ENCODE measurements at places on chromosomes 3 and 15.

GRCh38 chr3:184498986-184499606 lies 62.5 kb upstream of the EPHB3 start:
- no peak for DNase-seq

DNA sequence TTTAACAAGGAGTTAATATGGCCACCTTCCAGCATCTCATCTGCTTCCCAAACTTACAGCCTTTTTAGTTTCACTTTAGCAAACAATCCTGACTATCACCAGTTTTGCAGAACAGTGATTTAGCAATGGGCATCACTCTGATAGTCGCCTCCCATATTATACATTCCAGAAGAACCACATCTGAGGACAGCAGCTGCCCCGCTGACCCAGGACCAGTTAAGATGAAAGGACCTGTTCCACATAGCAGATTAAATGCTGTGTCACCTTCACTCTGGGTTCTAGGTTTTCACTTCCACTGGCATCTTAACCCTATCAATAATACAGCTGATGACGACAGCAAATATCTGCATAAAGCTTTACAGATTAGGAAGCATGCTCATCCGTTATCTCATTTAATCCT lies 99.8 kb downstream of the TRIM69 start:
- no peak for DNase-seq

DNA sequence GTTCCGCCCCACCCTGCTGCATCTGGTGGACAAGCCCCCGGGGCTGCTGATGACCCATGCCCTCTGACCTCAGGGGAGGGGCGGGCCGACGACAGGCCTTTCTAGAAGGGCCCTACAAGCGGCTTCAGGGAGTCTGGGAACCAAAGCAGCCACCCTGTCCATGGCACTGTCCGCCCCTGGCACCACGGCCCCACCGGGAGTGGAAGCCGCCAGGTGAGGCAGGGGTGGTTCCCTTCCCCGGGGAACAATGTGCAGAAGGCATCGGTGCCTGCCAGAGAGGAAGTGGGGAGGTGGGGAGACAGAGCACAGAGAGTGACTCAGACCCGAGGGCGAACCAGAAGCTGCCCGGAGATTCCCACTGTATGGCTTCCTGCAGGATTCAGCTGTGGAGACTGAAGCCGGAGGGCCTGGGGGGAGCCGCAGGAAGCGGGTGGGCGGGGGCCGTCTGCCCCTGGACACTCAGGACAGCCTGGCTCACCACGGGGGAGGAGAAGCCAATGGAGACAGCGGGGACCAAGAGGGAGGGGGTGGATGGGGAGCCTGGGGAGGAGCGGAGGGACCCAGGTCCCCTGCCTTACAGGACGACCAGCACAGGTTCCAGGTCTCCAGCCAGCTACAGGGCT lies 134.0 kb downstream of the TPRA1 start:
- peak; percentile 25 for DNase-seq

DNA sequence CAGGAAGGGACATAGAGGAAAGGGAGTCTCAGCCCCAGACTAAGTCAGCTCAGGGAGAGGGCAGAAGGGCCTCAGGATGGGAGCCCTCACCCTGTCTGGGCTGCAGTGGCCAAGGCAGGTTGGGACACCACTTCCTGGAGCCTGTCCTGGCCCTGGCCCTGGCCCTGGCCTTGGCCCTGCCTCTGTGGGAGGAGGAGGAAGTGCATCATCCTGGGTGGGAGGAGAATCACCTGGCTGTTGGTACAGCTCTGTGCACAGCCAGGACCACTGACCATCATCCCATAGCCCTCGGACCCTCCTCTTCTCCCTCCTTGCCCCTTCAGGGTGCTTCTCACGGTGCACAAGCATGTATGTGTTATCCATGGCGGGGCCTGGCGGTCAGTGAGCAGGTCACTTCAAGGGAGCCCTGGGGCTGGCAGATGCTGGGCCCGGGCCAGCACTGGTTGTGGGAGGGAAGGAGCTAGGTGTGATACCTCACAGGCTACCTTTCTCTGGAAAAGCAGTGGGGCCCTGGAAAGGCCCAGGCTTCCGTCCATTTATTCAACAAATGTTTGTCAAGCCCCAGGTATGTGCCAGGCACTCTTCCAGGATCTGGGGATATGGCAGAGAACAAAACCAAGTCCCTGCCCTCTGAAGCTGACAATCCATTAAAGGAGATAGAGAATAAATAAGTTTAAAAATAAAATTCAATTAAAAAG lies 8.2 kb upstream of the APEH start:
- DNase-seq, result no peak

DNA sequence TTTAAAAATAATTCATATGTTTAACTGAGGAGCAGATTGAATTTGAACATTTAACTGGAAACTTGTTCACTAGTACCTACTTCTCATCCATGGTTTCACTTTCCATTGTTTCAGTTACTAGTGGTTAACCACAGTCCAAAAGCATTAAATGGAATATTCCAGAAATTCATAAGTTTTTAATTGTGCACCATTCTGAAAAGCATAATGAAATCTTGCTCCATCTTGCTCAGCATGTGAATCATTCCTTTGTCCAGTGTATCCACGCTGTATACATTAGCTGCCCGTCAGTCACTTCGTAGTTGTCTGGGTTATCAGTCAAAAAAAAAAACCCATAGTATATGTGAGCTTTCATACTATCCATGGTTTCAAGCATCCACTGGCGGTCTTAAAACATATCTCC lies 217.6 kb downstream of the TPRG1 start:
- no peak for DNase-seq

- DNase-seq, result no peak
These were observed 42.0 kb upstream of the CFAP161 start for GRCh38 chr15:81091889-81092558.

GRCh38 chr15:99686290-99686689 lies 46.9 kb downstream of the LYSMD4 start:
- DNase-seq, result no peak

DNA sequence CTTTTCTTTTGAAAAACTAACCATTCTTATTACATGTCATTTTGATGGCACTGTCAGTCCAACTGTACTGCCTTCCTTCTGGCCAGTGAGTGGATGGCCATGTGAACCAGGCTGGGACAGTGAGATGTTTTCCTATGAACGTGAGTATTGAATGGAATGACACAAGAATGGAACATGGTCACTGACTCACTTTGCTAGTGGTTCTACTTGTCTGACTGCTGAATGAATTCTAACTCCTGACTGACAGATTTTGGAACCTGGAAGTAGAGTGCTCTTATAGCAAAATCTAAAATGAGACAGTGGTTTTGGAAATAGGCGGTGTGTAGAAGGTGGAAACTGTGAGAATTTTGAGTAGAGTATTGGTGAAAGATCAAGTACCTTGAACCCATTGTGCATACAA lies 606.9 kb upstream of the KCNMB2 start:
- DNase-seq, result no peak

All from activated T-cell treated with anti-CD3 and anti-CD28 coated beads, Interleukin-2, amount 50 U/mL, for 48 hours (primary cell).